ENCODE measurements at places on chromosomes 2 and 18. TPM values are rescaled to one million over a fixed set of nuclear protein-coding genes. Genes with fewer than 3 reads are reported as not detected.

DNA sequence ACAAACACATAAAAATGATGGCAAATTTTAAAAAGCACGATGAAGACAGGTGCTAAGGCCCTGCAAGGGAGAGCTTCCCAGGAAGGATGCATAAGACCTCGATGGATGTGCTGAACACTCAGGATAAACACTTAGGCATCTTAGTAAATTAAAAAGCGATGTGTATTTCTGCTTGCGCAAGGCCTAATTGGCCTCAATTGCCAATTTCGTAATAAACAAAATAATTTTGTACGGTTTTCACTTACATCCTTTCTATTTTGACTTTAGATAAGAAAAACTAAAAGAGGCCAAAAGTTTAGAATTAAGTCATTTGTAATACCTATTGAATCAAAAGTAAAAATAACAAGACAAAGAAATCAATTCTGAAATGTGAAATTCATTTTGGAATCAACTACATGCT, 189.1 kb downstream of the TCF4 start:
- no peaks in the 10 kb centered on the region for H3K27me3 ChIP-seq
- no peak for DNase-seq
- no peak overlapping the region for H3K27ac ChIP-seq
- no peaks in the 10 kb centered on the region for H3K36me3 ChIP-seq
- no peak overlapping the region for H3K4me3 ChIP-seq
- peaks cover 51% of the 10 kb centered on the region for H3K4me1 ChIP-seq

- no peaks in the 10 kb centered on the region for H3K27me3 ChIP-seq
- no peak overlapping the region for H3K4me3 ChIP-seq
- H3K27ac ChIP-seq, result no peak overlapping the region
- DNase-seq, result no peak
- H3K36me3 ChIP-seq, result no peaks in the 10 kb centered on the region
- H3K4me1 ChIP-seq, result peaks cover 14% of the 10 kb centered on the region
Observed at GRCh38 chr2:148619560-148620195, 24.9 kb upstream of the EPC2 start.

DNA sequence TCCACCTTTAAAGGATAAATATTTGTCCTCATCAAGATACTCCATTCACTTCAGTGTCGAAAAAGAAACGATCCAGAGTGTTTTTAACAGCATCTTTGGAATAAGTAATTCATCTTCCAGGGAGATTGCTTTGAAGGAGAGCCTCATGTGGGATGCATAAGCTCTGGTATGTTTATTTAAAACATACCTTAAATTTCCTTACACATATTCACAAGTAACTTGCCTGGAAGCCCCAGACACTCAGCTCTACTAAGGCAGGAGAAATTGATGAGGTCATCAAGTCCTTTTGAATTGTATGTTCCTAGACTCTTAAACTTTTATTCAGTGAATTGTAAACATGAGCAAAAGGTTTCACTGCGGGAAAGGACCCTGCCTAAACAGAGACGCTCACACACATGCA, 103.0 kb downstream of the CDK15 start:
- no peak for DNase-seq
- H3K4me1 ChIP-seq, result peaks cover 48% of the 10 kb centered on the region
- H3K36me3 ChIP-seq, result no peaks in the 10 kb centered on the region
- peak overlapping the region; percentile 56 for H3K4me3 ChIP-seq
- H3K27ac ChIP-seq, result peak overlapping the region; percentile 91
- H3K27me3 ChIP-seq, result no peaks in the 10 kb centered on the region

- H3K4me3 ChIP-seq, result no peak overlapping the region
- peaks cover 4% of the 10 kb centered on the region for H3K36me3 ChIP-seq
- peaks cover 15% of the 10 kb centered on the region for H3K4me1 ChIP-seq
- H3K27me3 ChIP-seq, result peaks cover 2% of the 10 kb centered on the region
- no peak for DNase-seq
Observed at GRCh38 chr2:12298352-12298751, 418.4 kb upstream of the TRIB2 start.

Gene ASPRV1
- total RNA-seq, result 1.2 TPM
